CD4-positive, alpha-beta T cell treated with Interleukin-6 at 100 ng/mL for 8 hours (primary cell): ENCODE measurements at places on chromosomes 3 and 15.

DNA sequence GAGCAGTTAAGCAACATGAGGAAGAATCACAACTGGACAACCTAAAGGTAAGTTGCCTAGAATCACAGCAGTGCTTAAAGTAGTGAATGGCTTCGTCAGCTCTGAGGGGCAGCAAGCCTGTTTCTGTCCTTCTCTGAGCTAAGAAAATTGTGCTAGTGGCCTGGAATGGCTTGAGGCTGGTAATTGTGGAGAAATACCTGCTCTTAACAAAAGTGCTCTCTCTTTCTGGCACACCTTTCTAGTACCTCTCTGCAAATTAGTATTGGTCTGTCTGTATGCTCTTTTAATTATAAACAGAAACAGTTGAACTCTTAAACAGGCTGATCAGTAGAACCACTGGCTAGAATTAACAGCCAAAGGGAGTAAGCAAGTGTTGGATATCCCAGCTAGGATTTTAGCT lies 11.6 kb downstream of the SNX1 start:
- no peak for DNase-seq

GRCh38 chr15:48765022-48765421 lies 45.8 kb downstream of the CEP152 start:
- DNase-seq: no peak

DNA sequence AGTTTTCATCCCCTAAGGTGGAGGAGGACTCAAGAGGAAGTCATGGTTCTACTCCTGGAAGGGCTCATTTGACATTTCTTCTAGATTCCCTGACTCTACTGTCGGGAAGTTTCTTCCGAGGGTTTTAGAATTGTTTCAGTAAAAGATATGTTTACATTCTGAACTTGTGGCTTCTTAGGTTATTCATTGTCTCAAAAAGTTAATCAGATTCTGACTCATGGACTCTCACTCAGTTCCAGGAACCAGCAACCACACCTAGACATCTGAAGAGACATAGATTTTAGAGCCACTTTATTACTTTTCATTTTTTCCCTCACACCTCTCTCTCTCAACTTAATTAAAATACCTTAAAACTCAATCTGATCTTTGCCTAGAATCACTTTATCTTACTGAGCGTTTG lies 862.6 kb downstream of the AGBL1 start:
- no peak for DNase-seq

DNA sequence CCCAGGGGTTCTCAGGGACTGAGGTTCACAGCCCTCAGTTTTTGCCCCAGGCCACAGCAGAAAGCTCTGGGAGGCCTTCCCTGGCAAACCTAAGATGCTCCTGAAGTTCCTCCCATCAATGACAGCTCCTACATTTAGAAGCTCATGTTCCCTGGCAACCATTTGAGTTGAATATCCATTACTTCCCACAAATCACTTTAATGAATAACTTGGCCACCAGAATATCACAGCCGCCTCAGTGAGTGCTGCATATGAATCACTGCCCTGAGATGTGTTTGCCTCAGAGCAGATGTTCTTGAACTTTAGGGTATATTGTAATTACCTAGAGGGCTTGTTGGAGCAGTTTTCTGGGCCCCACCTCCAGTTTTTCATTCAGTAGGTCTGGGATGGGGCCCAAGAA lies 27.4 kb downstream of the SLCO2A1 start:
- DNase-seq: no peak

GRCh38 chr3:32184187-32184730 lies 54.2 kb upstream of the CMTM8 start:
- no peak for DNase-seq

GRCh38 chr3:197598404-197598980 lies 42.7 kb upstream of the BDH1 start:
- no peak for DNase-seq

GRCh38 chr3:116552246-116552645 lies 107.0 kb upstream of the LSAMP start:
- DNase-seq: no peak

- no peak for DNase-seq
Measured at GRCh38 chr15:87193481-87193880, 1063.1 kb downstream of the NTRK3 start.

DNA sequence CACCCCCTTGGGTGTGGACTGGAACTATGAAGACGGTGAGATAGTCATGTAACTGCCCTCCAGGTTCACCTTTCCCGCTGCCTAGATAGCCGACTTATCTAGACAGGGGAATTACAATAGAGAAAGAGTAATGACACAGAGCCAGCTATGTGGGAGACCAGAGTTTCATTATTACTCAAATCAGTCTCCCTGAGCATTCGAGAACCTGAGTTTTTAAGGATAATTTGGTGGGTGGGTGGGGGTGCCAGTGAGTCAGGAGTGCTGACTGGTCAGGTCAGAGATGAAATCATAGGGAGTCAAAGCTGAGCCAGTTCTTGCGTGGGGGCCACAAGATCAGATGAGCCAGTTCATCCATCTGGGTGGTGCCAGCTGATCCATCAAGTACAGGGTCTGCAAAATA lies 19.7 kb upstream of the DNAJC19 start:
- no peak for DNase-seq

GRCh38 chr3:13110678-13111116 lies 37.5 kb upstream of the IQSEC1 start:
- DNase-seq: peak; percentile 30

- DNase-seq: no peak
Measured at GRCh38 chr15:23642413-23643044, 5.1 kb downstream of the MAGEL2 start.

- no peak for DNase-seq
Measured at GRCh38 chr3:153572165-153572564, 410.1 kb downstream of the RAP2B start.

GRCh38 chr15:68354268-68354667 lies 76.7 kb downstream of the FEM1B start:
- DNase-seq: no peak
